ENCODE measurements at places on chromosomes 2 and 18.

DNA sequence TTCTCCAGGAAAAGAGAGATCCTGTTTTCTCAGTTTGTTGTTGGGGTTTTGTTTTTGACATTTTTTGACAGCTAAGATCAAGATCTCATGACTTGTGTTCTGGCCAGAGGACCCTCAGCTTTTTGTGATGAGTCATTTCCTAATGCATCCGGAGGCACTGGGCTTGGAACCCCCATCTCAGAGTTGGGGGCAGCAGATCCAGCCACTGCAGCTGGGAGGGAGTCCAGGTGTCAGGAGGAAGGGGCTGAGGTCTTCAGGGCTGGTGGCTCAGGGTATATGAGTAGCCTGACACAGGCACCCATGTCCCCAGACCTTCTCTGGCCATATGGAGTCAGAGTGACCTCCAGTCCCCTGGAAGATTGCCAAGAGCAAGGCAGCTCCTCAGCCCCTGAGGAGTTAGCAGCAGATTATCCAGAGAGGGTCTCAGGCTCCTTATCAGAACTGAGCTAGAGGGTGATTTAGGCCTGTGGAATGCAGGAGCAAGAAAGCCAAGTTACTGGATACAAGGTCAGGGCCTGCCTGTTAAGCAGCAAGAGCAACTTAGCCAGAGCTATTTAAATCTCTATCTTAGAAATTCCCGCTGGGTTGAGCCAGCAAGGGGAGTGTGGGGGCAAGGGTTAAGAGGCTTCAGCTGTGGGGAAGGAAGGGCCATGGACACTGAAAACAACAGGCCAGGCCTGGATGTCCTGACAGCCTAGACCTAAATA, 62.4 kb downstream of the TANC1 start:
- DNase-seq, result peak; percentile 62

DNA sequence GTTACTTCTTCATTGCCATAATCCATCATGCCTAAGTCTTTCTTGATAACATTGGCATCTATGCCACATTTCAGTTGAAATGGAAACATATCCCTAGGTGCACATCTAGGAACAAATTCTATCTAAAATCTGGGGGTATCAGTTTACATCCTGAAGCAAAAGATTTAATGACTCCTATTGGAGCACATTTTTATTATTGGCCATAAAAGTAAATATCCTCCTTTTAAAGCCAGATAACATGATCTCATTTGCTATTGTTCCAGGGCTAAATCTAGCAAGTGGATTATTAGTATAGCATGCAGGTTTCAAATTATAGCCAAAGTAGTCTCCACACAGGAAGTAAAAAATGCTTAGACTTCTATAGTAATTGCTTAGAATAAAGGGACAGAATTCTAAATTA, 193.2 kb downstream of the CDH2 start:
- no peak for DNase-seq

GRCh38 chr2:131026919-131027318, 66.3 kb downstream of the FAM168B start:
- no peak for DNase-seq

GRCh38 chr2:23312996-23313606, 71.9 kb upstream of the KLHL29 start:
- DNase-seq, result peak; percentile 10

DNA sequence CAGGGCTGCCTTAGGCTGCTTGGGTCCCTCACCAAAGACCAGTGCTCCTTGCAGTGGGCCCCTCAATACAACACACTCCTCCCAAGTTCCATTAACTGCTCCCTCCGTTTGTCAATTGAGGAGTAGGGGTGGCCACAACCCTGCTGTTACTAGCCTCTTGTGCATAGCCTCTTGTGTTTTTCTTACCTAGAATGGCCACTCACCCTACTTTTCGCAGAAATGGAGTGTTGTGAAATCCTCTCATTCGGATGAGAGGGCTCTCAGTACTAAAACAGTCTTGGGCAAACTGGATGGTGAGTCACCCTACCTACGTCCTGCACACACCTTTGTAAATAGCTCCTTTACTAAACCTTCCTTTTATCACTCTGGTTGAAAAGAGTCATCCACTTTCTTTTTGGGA, 253.9 kb downstream of the OSR1 start:
- no peak for DNase-seq

- peak; percentile 78 for DNase-seq
Observed at GRCh38 chr2:238424313-238424700, 2.4 kb upstream of the ASB1 start.

DNA sequence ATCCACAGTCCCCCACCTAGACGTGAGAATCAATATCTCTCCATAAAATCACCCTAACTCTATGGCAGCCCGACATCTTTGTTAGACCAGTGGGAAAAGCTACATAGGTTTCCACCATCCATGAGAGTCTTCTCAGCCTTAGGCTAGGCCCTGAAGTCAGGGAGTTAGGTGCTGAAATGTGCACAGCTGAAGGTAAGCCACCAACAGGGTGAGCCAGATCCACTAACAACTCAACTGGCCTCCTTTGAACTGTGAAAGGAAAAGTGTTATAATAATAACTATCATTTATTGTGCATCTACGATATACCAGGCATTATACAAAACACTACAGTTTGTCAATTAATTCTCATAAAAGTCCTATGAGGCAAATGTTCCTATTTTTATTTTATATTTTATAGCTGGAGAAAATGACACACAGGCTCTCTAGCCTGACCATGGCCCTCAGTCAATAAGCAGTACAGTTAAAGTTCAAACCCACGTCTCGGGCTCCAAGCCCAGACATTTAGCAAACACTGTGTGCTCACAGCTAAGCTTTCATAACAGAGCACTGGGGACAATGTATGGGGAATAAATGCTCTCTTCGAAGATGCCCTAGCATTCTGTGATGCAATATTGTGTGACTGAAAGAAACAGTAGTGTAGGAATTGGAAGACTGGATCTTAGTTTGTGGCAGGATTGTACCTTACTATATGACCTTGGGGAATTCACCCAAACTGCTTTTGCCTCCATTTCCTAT, 11.2 kb upstream of the CYP27C1 start:
- no peak for DNase-seq

DNA sequence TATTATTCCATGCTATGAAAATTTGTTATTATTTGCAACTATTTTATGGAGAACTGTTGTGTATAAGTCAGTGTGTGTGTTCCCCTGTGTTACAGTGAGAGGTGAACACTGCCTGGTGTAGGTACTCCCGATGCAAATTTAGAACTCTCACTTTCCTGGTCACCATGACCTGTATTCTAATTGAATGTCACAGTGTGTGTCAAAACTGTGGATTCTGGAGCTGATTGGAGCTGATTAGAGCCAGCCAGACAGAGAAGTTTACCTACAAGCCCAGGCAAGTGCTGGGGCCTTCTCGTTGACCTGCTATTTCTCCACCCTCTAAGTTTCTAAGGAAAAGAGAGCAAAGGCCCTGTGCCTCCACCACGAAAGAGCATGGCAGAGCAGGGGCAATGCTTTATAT, 216.0 kb downstream of the NYAP2 start:
- no peak for DNase-seq

DNA sequence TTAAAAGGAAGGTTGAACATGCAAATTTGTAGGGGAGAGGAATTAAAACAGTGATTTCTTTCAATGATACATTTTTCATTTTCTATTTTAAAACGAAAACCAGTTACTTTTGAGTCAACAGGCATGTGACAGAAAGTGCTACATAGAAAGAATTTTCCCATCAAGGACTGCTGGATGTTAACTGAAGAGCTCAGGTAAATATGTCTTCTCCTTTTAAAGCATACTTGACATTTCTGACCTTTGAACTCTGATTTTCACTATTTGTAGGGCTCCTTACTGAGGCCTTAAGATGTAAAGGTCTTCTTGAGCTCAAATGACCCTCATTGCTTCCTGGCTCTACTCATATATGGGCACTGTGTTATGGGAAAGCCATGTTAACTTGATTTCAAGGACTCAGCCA, 32.4 kb downstream of the FIGN start:
- DNase-seq, result no peak

DNA sequence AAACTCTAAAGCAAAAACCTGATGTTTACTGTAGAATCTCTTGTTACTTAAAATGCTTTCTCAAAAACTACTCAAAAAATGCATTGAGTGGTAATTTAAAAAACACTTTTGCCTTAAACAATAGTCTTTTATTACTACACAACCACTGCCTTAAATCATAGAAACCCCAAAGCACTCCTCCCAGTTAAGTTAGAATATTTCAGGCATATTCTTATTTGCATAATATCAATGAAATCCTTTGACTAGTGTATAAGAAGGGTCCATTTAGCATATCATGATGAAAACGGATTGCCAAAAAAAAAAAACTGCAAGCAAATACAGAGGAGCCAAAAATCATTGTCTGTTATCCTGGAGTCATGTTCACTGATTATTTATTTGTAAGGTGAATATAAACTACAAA, 119.2 kb downstream of the PTPRM start:
- no peak for DNase-seq

Measured in cardiac fibroblast (primary cell).